ENCODE measurements at places on chromosomes 7 and 10. TPM values are rescaled to one million over a fixed set of nuclear protein-coding genes. Genes with fewer than 3 reads are reported as not detected.
A peak's percentile ranks its signal among the peaks of the same experiment; 100 is the strongest.

DNA sequence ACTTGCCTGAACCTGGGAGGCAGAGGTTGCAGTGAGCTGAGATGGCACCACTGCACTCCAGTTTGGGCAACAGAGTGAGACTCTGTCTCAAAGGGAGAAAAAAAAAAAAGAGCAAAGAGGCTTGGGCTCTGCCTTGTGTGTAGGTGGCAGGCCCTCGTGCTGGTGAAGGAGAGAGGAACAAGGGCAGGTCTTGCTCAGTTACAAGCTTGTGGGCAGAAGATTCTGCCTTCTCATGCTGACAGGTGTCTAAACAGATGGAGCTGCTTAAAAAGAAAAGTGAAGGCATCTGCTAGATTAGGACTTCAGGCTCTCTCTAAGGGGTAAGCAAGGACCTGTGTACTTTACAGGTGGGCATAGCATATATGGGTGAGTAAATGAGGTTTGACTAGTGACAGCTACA lies 65.5 kb upstream of the TRIM8 start:
- DNase-seq: no peak

DNA sequence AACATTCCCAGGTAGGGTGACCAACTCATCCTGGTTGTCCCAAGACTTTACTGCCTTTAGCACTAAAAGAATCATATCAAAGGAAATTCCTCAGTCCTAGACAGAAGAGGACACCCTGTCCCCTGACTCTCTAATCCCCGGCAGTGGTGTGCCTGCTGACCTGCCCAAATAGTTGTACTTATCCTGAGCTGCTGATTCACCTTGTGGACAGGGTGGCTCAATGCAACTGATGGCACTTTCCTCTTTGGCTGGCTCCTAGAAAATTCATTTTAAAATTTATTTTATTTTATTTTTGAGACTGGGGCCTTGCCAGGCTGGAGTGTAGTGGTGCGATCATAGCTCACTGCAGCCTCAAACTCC lies 111.7 kb downstream of the JCAD start:
- DNase-seq: no peak

GRCh38 chr7:80027611-80028173 lies 106.9 kb upstream of the GNAI1 start:
- no peak for DNase-seq

- peak; percentile 1 for DNase-seq
Measured at GRCh38 chr10:46234026-46234425, 52.8 kb upstream of the ANTXRL start.

DNA sequence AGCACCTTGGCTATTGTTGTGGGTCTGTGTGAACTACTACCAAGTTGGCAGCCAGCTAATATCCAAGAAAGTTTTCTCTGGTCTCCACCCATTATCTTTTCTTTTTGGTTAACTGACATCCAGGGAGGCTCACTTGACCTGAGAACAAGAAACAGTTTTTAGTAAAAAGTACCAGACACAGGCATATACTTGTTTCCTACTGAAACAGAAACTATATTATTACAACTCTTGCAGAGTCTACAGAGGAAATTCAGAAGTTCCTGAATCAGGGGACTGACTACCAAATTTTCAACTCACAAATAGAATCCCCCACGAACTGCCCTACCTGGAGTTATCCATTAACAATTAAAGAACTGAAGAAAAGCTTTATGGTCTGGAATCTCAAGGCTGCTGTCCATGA lies 168.9 kb downstream of the KCND2 start:
- DNase-seq: no peak

GRCh38 chr7:97145068-97145467 lies 27.6 kb downstream of the SDHAF3 start:
- DNase-seq: no peak

GRCh38 chr7:57424515-57425238 lies 25.3 kb upstream of the ZNF716 start:
- DNase-seq: no peak

DNA sequence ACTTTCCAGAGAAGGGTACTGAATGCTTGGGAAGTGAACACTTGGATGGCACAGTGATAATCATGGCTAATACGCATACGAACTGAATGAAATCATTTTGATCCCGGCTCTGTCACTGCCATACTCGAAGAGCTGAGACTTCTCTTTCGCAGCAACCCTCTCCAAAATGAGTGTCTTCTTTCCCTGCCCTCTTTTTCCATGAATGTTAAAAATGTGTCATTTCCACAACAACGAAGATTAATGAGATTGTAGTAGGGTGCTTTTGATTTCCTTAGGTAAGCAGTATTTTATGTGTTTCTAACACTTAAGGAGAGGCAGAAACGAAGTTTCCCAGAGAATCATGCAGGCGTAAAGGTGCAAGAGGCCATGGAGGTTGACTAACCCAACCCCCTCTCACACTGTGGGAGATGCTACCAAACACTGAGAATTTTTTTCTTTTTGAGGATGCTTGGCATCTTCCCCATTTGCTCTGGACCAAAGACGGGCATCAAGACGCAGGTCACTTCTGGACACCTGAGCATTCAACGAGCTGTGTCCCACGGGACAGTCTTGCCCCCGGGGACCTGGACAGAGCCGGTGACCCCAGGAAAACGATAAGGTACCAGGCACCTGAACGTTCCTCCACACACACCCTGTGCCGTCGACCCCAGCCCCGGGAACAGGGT lies 823 bp downstream of the COPG2 start:
- no peak for DNase-seq

GRCh38 chr10:5805711-5806110 lies 7.5 kb downstream of the GDI2 start:
- DNase-seq: no peak

DNA sequence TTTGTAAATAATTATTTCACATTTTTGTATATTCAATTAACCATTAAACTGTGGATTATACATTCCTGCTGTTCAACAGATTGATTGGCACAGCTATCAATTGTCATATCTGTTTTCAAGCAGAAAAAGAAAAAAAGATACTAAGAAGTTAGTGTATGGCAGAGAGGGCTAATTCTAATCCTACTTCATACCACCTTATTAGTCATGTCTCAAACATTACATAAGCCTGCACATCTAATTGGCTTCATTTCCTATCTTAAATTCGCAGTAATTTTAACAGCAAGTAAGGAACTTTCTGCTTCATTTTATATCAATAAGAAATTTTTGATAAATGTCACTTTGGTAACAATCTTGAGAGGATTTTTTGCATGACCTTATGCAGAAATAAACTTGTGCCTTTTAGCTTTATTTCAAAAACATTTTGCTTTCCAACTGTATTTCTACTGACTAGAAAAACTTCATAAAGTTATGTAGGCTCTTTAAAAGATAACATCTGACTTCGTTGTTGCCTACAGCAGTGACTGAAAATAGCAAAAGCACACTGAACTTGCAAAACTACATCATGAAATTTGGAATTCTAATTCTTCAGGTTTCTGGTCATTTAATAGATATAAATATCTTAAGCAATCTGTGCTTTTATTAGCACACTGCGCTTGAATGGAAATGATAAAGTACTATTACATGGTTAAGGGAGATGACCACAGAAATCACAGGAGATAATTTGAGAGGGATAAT lies 111.5 kb downstream of the SEMA3C start:
- DNase-seq: no peak

DNA sequence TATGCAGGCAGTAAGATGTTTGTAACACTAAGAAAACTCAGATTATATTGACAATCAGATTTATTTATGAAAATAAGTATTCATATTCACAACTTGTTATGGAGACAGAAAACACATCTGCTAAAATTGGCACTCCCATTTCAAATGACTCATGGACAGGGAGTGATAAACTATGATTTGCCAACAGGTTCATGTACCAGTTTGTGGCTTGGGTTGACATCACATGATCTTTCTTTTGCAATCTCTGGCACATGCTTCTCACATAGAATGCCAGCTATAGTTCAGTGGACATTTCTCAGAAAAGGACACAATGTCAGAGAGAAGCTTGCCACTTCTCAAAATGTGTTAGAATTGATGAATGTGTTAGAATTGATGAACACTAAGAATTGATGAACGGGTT lies 663.2 kb upstream of the ANKRD30A start:
- no peak for DNase-seq

- DNase-seq: no peak
Measured at GRCh38 chr10:32995751-32996150, 37.7 kb upstream of the ITGB1 start.

Gene FXYD4
- not detected for total RNA-seq

Gene HOXA5
- 10.7 TPM for total RNA-seq

Gene RBP4
- not detected for total RNA-seq

Gene CRYGN
- 2.4 TPM for total RNA-seq

Gene ZNF117
- 9.4 TPM for total RNA-seq

Gene CALML5
- total RNA-seq: not detected

Gene BTBD16
- 0.46 TPM for total RNA-seq

Gene ELN
- total RNA-seq: 427 TPM

Gene ICA1
- total RNA-seq: 33.0 TPM

Gene CUBN
- total RNA-seq: 6.3 TPM

Gene ANXA8
- total RNA-seq: not detected

Data from uterus (tissue), 4 donors.